Stimulated activated CD8-positive, alpha-beta memory T cell treated with anti-CD3 and anti-CD28 coated beads, Interleukin-4, amount 100 ng/mL, for 4 hours (primary cell): ENCODE measurements at places on chromosomes 5 and 9.

DNA sequence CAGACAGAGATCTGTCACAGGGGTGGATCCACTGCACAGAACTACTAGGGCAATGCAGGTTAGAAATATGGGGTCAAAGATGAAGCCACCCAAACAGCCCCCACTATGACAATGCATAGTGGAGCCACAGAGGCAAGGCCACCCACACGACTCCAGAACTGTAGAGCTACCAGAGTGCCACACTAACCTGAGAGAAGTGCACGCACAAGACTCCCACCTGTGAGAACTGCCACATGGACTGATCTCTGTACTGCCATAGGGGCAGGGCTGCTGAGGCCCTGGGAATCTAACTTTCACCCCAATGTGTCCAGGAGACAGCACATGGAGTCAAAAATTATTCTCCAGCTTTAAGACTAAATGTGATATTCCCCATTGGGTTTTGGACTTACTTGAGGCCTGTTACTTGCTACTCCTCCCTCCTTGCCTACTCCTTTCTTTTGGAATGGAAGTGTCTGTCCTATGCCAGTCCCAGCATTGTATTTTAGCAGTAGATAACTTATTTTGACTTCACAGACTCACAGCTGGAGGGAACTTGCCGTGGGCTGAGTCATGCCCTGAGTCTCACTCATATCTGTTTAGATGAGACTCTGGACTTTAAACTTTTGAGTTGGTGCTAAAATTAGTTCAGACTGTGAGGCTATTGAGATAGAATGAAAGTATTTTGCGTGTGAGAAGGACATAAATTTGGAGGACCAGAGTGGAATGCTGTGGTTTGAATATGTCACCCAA is 853.3 kb downstream of the MAT2B start:
- DNase-seq: no peak

DNA sequence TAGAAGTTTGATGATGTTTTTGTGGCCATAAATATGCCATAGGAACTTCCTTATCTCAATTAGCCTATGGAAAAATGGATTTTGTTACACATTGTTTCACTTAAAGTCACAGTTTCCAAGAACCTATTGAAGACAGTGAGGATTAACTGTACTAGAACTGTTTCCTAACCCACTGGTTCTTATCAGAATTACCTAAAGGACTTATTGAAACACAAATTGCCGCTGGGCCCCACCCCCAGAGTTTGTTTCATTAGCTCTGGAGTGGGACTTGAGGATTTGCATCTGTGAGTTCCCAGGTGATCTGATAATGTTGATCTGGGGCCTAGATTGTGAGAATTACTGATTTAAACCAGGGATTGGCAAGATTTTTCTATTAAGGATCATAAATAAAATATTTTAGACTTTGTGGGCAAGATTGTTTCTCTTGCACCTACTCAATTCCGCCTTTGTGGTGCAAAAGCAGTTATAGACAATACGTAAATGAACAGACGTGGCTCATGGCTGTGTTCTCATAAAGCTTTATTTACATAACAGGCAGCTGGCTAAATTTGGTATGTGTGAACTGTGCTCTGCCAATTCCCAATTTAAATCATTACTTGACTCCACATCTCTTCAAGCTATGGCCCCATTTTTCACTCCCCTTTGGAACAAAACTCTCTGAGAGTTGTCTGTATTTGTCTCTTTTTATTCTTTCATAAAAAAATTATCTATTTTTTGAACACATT is 9.3 kb downstream of the JAK2 start:
- DNase-seq: no peak

DNA sequence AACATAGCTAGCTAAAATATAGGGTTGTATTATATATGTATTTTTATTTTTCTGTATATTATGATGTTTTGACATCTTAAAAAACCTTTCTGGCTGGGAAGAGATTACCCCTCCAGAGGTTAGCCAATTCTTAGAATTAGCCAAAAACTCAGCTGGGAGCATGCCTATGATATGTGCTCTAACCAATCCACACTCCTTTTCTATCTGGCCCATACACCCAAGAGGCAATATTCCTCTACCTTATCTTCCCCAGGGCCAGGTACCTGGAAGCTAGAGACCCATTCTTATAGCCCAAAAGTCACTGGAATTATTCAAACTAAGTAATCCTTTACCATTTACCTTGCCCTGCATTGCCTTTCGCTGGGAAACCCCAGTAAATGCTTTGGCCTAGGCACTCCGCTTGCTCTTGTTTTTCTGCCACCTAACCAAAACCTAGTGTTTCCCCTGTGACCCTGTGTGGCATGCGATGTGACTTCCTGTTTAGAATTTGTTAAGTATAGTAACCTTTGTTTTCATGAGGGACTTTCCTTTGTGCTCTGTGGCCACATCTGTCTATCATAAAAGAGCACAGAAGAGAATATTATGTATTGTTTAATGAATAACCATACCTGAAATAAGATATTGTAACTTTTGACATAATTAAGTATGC is 37.4 kb downstream of the CSNK1G3 start:
- DNase-seq: peak; percentile 26

- DNase-seq: no peak
These were observed 198.0 kb downstream of the PARP8 start for GRCh38 chr5:50864466-50864865.

GRCh38 chr9:115000217-115000639 is 69.8 kb upstream of the TNFSF8 start:
- DNase-seq: no peak

DNA sequence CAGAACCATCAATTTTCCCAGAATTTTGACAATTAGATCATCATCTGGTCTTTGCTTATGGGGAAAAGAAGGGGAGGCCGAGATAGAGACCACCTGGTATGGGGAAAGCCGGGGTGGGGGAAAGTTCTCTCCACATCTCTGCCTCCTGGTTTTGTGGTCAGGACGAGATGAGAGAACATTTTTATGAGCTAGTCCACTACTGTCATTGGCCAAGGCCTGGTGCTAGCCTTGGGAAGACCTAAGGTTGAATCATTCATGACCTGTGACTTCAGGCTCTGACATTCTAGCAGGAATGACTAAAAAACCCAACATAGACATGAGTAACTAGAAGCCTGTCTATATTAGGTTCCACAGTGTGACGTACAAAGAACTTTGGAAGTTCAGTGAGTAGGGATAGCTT is 135.2 kb downstream of the PTTG1 start:
- no peak for DNase-seq

DNA sequence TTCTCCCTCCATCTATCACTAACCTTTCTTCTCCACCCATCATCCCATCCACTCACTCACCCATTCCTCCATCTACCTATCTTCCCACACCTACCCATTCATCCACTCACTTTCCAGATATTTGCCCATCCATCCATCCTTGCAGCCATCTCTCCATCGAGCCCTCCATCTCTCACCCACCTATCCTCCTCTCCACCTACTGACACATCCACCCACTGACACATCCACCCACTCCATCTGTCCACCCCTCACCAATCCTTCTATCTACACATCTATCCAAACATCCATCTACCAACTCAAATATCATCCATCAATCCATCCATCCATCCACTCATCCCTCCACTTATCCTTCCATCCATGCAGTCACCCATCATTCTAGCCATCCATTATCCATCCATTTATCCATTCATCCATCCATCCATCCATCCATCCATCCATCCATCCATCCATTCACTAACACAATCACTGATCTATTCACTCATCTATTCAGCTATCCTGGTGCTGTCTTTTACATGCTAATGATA is 68.9 kb upstream of the SPTLC1 start:
- no peak for DNase-seq

- DNase-seq: no peak
These were observed 38.2 kb downstream of the HAVCR1 start for GRCh38 chr5:157020511-157021222.

DNA sequence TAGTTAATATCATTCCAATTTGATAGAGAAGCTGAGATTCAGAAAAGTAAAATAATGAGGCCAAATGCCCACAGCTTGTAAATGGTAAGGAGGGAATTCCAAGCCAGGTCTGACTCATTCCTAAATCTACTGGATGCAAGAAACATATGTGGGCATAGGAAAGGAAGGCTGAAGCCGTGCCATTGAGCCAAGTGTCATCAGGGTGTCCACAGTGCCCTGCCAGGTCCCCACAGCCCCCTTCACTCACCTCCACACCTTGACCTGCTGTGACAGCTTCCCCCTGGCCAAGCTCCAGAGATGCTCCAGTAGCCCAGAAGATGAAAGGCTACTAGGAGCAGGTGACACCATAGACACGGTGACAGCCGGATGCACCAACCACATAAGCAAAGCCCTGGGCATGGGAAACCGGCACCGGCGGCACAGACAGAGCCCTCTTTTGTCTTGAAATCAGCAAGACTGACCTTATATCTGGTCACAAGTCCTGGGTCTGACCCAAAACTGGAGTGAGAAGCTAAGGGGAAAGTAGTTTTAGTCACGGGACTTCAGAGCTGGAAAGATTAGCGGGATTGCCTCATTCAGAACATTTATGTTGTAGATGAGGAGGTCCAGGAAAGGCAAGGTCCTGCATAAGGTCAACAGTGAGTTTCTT is 20.1 kb upstream of the FAT2 start:
- no peak for DNase-seq

- no peak for DNase-seq
These were observed 7.8 kb downstream of the ITGA2 start for GRCh38 chr5:52996979-52997378.

GRCh38 chr9:129936222-129936621 is 101.0 kb downstream of the USP20 start:
- no peak for DNase-seq

GRCh38 chr5:77064040-77064439 is 23.0 kb downstream of the ZBED3 start:
- DNase-seq: no peak

DNA sequence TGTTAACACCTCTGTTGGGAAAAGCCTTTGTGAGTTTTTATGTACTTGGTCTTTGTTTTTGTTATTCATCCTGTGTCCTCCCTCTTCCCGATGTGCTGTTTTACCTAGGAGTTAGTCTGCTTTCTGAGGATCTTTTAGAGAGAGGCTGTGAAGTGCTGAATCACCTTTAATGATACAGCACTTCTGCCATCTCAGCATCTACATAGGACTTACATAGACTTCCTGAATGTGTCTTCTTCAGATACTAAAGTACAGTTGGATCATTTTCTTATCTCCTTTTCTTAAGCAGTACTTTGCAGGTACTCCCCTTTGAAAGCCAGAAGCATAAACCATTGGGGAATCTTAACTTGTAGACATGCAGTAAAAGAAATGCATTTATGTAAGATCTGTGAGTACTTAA is 31.5 kb downstream of the OTULIN start:
- no peak for DNase-seq

GRCh38 chr5:154312576-154312975 is 122.0 kb downstream of the GALNT10 start:
- DNase-seq: no peak

DNA sequence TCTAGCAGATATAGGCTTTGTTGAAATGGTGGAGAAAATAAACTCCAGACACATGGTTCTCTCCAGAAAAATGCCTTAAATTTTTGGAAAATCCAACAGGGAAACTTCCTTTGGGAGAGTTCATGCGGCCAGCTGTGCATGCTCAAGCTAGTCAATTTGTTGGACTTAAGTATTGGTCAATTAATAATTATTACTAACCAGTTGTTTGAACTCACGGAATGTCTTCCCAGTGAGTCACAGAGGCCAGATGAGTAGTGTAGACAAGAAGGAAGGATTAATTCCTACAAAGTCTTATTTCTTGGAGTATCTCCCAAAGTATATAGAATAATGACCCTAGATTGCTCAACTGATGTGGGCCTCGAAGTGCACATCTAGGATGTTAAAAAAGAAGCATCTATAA is 103.6 kb downstream of the MACIR start:
- no peak for DNase-seq

GRCh38 chr5:75616371-75616881 is 5.2 kb downstream of the ANKDD1B start:
- DNase-seq: no peak

DNA sequence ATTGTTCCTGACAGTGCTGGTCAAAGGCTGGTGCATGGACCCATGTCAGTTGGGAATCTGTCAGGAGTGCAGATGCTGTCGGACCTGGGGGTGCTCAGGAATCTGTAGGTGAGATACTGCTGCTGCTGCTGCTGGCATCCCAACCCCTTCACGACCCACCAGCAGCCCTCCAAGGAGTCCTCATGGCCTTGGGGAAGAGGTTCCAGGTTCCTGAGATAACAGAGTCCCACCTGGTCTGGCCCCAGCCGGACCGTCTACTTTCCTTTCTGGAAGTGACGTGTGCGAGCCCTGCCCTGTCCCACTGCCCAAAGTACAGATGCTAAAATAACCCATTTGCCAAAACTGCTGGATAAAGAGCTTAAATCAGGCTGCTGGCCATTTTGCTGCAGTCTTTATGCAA is 4.3 kb downstream of the NXNL2 start:
- DNase-seq: no peak

GRCh38 chr5:178854284-178854683 is 5.5 kb upstream of the ZNF354B start:
- DNase-seq: no peak

- no peak for DNase-seq
These were observed 48.3 kb upstream of the PIK3R1 start for GRCh38 chr5:68167195-68167651.

GRCh38 chr9:124873664-124874063 is 11.7 kb downstream of the ARPC5L start:
- no peak for DNase-seq

GRCh38 chr9:98902925-98903324 is 40.8 kb upstream of the COL15A1 start:
- no peak for DNase-seq

DNA sequence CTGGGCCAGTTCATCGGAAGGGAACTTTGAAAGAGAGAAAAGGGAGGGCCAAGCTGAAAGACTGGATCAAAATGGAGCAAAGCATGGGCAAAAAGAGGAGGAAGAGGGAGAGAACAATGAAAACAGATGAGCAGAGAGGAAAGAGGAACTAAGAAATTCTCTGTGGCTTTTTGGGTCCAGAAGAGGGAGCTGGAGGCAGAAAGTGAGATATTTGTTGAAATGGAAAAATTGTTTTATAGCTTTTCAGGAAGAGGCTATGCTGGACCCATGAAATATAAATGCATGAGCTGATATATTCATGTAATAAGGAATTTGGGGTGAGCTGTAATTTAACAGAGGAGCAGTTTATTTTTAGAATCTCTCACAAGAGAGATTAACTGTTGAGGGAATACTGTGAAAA is 457.3 kb downstream of the DMAC1 start:
- DNase-seq: no peak

- no peak for DNase-seq
These were observed 210.1 kb upstream of the SLC24A2 start for GRCh38 chr9:19998823-19999455.

DNA sequence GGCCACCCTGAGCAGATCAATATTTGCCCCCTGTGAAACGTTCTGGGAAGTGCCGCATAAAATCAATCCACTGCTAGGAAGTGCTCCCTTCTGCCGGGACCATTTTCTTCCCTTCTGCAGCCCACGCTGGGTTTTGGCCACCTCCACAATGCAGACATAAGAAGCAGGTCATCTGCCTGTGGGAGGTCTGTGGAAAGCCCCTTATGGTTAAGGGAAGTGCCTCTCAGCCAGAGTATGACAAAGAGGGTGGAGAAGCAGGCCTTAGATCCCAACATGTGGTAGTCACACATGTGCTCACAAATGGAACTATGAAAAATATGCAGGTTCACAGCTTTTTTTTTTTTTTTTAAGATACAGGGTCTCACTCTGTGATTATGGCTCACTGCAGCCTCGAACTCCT is 82.8 kb downstream of the SLC1A3 start:
- DNase-seq: no peak

GRCh38 chr9:132136151-132136780 is 25.6 kb upstream of the NTNG2 start:
- DNase-seq: no peak

GRCh38 chr5:94347130-94347529 is 271.3 kb downstream of the KIAA0825 start:
- no peak for DNase-seq

GRCh38 chr9:35748242-35748857 is 678 bp downstream of the GBA2 start:
- no peak for DNase-seq
